Activated B cell treated with CpG ODN at 0.5 μM for 24 hours (primary cell): ENCODE measurements at places on chromosomes 5 and 9.
A peak's percentile ranks its signal among the peaks of the same experiment; 100 is the strongest.

DNA sequence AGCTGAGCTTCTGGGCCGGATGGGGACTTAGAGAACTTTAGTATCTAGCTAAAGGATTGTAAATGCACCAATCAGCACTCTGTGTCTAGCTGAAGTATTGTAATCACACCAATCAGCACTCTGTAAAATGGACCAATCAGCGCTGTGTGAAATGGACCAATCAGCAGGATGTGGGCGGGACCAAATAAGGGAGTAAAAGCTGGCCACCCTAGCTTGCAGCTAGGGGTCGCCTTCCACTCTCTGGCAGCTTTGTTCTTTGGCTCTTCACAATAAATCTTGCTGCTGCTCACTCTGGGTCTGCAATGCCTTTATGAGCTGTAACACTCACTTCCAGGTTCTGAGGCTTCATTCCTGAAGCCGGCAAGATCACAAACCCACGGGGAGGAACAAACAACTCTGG, 354.0 kb downstream of the PRR16 start:
- DNase-seq: no peak
- H3K36me3 ChIP-seq: no peaks in the 10 kb centered on the region
- no peak overlapping the region for H3K27ac ChIP-seq
- H3K4me1 ChIP-seq: no peaks in the 10 kb centered on the region

- DNase-seq: no peak
- peaks cover 10% of the 10 kb centered on the region for H3K36me3 ChIP-seq
- H3K27me3 ChIP-seq: no peaks in the 10 kb centered on the region
- no peak overlapping the region for H3K4me3 ChIP-seq
Observed at GRCh38 chr9:112437406-112437805, 49.2 kb upstream of the KIAA1958 start.

DNA sequence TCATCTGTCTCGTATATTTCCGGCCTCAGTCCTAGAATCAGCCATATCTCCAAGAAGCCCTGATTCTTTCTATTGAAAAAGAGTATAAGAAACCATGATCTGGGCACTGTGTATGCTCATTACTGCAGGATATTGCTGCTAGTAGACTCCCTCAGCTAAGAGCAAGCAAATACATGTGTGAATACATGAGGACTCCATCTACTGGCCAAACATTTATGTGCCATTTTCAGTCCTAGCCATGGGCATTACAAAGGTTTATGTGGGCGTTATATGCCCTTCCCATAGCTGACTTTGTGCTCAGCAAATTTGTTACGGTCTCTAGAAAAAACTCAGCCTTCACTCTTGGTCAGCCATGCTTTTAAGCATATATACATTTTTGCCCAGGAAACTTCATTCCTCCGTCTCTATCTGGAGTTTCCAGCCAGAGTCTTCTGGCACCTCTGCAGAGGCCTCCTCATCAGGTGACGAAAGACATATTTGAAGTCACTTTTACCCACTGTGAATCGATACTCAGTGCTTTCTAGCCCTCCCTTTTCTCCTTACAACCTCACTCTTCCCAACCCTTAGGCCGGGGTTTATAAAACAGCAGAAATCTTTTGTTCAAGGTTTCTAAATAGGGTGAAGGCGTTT, 1495.6 kb upstream of the CDH6 start:
- no peak overlapping the region for H3K4me3 ChIP-seq
- no peaks in the 10 kb centered on the region for H3K27me3 ChIP-seq
- H3K36me3 ChIP-seq: no peaks in the 10 kb centered on the region
- no peak for DNase-seq
- no peak overlapping the region for H3K27ac ChIP-seq

DNA sequence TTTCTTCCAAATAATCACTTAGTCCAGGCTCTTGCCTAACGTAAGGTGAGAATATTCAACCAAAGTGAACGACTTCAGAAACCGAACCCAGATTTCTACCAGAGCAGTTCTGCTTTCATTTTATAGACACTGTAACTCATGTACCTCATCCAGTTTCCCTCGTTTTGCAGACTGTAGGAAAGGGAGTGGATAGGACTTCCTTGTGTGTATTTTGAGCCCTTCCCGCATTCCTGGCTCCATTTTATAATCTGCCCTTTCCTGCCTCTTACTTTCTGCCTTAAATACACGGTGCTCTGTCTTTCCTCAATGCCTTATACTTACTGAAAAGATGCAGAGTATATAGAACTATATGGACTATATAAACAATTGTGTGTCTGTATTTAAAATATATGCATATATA, 20.8 kb downstream of the MINAR2 start:
- H3K4me3 ChIP-seq: no peak overlapping the region
- no peak overlapping the region for H3K27ac ChIP-seq
- no peaks in the 10 kb centered on the region for H3K36me3 ChIP-seq
- peaks cover 2% of the 10 kb centered on the region for H3K4me1 ChIP-seq
- peaks cover 2% of the 10 kb centered on the region for H3K27me3 ChIP-seq
- DNase-seq: no peak

- no peaks in the 10 kb centered on the region for H3K36me3 ChIP-seq
- no peak for DNase-seq
- H3K4me3 ChIP-seq: no peak overlapping the region
- H3K27me3 ChIP-seq: no peaks in the 10 kb centered on the region
- no peak overlapping the region for H3K27ac ChIP-seq
Observed at GRCh38 chr5:45110399-45110798, 301.7 kb downstream of the MRPS30 start.

DNA sequence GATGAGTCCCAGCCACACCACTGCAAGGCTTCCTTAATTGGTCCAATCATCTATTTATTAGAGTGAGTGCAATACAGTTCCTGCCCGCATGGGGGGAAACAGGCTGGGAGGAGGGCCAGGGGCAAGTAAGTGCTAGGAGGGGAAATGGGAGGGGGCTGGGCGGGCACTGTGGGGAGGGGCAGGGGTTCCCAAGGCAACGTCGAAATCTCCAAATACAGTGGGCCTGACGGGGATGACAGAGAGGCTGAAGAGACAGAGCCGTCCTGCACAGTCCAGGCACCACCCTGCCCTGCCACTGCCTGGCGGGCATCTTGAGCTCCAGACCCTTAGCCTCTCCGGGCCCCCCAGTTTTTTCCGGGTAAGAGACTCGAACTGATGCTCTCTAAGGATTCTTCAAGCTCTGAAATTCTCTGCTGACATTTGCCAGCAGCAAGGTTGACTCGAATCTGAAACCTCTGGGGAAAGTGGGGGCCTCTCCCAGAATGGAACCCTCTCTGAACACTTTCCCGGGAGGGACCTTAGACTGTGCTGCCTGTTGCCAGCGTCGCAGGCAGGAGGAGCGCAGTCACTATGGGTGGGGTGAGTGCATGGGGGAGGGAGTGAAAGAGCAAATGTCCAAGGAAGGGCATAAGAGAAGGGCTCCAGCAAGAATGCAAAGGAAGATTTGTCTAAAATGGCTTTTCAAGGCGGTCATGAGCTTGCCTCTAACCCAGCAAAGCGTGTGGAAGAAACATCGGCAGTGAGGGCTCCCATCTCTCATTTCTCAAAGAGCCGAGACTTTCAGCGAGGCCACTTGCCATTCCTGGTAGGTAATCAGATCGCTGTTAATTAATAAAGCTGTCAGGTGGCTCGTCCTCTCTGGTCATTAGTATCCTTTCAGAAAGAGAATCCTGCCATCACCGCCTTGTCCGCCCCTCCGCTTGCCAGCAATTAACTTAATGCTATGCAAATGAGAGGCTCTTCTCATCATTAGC, 99.0 kb downstream of the GTF3C4 start:
- H3K27me3 ChIP-seq: no peaks in the 10 kb centered on the region
- peaks cover 8% of the 10 kb centered on the region for H3K36me3 ChIP-seq
- peak overlapping the region; percentile 100 for H3K4me3 ChIP-seq
- peaks cover 22% of the 10 kb centered on the region for H3K4me1 ChIP-seq
- peak; percentile 50 for DNase-seq
- H3K27ac ChIP-seq: peak overlapping the region; percentile 98

DNA sequence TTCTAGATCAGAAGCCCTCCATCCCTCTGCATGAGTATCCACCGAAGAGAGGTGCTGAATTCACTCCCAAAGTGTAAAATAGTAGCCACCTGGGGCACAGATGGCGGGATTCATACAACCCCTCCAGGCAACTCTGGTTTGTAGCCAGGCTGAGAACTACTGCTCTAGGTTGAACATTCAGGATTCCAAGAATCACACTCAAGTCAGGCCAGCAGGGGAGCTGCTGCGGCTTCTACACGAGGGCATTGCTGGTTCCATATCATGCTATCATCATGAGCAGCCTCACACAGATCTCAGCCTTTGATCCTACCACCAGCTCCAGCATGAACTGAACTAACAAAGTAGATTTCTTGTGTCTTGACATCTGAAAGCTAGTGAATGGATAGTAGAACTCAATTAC, 367.9 kb downstream of the DIRAS2 start:
- H3K27ac ChIP-seq: no peak overlapping the region
- DNase-seq: no peak
- no peak overlapping the region for H3K4me3 ChIP-seq
- no peaks in the 10 kb centered on the region for H3K36me3 ChIP-seq

- peaks cover 30% of the 10 kb centered on the region for H3K36me3 ChIP-seq
- no peak for DNase-seq
- H3K4me1 ChIP-seq: peaks cover 49% of the 10 kb centered on the region
- H3K27me3 ChIP-seq: no peaks in the 10 kb centered on the region
- peak overlapping the region; percentile 42 for H3K4me3 ChIP-seq
Observed at GRCh38 chr9:123225995-123226394, 42.4 kb downstream of the STRBP start.

DNA sequence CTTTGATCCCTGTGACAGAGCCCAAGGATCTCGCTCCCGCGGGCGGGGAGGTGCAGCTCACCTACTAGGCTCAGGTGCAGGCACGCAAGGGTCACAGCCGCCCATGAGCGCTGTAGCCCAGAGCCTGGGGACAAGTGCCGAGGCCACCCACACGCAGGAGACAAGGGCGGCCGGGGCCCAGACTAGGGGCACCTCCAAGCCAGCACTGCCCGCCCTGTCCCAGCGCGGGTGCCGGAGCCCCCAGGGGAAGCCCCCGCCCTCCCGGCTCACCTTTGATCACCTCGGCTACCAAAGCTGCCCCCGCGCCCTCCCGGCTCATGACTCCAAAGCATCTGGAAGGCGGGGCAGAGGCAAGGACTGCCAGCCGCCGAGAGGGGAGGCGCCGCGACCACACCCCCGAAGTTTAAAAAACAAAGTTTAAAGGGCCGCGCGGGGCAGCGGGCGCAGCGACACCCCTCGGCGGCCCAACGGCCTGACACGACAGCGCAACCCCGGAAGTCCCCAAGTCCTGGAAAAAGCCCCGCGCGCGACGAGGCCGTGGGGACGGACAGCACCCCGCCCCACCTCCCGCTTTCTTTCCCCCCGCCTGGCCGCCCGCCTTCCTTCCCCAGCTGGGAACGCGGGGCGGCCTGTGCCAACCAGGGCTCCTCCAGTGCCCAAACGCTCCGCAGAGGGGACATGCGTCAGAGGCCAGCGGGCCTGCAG, 53.0 kb downstream of the CDC14B start:
- peak; percentile 71 for DNase-seq
- H3K4me1 ChIP-seq: peaks cover 17% of the 10 kb centered on the region
- peaks cover 3% of the 10 kb centered on the region for H3K27me3 ChIP-seq
- peaks cover 1% of the 10 kb centered on the region for H3K36me3 ChIP-seq

GRCh38 chr5:67077296-67077695, 119.3 kb downstream of the CD180 start:
- H3K36me3 ChIP-seq: no peaks in the 10 kb centered on the region
- no peak overlapping the region for H3K27ac ChIP-seq
- no peak for DNase-seq
- H3K4me3 ChIP-seq: no peak overlapping the region
- no peaks in the 10 kb centered on the region for H3K27me3 ChIP-seq

- DNase-seq: no peak
- peaks cover 66% of the 10 kb centered on the region for H3K36me3 ChIP-seq
- no peak overlapping the region for H3K4me3 ChIP-seq
Observed at GRCh38 chr9:122325124-122325523, 45.7 kb upstream of the PTGS1 start.

DNA sequence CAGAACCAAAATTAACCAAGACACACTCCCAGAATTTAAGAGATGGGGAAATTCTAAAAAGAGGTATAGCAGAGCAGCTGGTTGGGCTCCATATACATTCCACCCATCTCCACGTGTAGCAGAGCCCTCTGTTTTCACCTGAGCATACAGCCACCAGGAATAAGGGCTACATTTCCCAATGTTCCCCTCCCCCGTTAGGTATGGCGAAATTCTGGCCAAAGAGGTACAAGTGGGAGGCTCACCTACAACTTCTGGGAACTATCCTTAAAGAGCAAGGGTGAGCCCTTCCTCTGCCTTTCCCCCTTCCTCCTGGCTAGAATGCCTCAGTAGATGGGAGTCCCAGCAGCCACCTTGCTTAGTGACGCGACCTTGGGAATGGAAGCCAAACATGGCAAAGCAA, 5.3 kb upstream of the SAP30L start:
- H3K4me3 ChIP-seq: no peak overlapping the region
- H3K27me3 ChIP-seq: no peaks in the 10 kb centered on the region
- H3K27ac ChIP-seq: no peak overlapping the region
- DNase-seq: no peak
- H3K36me3 ChIP-seq: peaks cover 68% of the 10 kb centered on the region

GRCh38 chr9:131593091-131593820, 47.9 kb downstream of the PRRT1B start:
- peak overlapping the region; percentile 25 for H3K27ac ChIP-seq
- peaks cover 20% of the 10 kb centered on the region for H3K4me1 ChIP-seq
- H3K4me3 ChIP-seq: no peak overlapping the region
- no peak for DNase-seq
- H3K36me3 ChIP-seq: peaks cover 93% of the 10 kb centered on the region

GRCh38 chr5:164346785-164347630, 841.6 kb downstream of the MAT2B start:
- H3K36me3 ChIP-seq: no peaks in the 10 kb centered on the region
- H3K27me3 ChIP-seq: peaks cover 2% of the 10 kb centered on the region
- no peak overlapping the region for H3K27ac ChIP-seq
- H3K4me1 ChIP-seq: no peaks in the 10 kb centered on the region
- DNase-seq: no peak
- no peak overlapping the region for H3K4me3 ChIP-seq

- H3K36me3 ChIP-seq: no peaks in the 10 kb centered on the region
- no peak overlapping the region for H3K4me3 ChIP-seq
- H3K27me3 ChIP-seq: no peaks in the 10 kb centered on the region
- DNase-seq: no peak
- H3K27ac ChIP-seq: no peak overlapping the region
Observed at GRCh38 chr9:71824257-71824656, 55.9 kb upstream of the CEMIP2 start.

- H3K27ac ChIP-seq: no peak overlapping the region
- H3K36me3 ChIP-seq: no peaks in the 10 kb centered on the region
- no peaks in the 10 kb centered on the region for H3K27me3 ChIP-seq
- DNase-seq: no peak
- no peak overlapping the region for H3K4me3 ChIP-seq
Observed at GRCh38 chr9:75998096-75998780, 107.8 kb downstream of the PCSK5 start.

- no peaks in the 10 kb centered on the region for H3K27me3 ChIP-seq
- H3K36me3 ChIP-seq: peaks cover 76% of the 10 kb centered on the region
- peak overlapping the region; percentile 80 for H3K4me3 ChIP-seq
- peaks cover 54% of the 10 kb centered on the region for H3K4me1 ChIP-seq
Observed at GRCh38 chr5:96896806-96897205, 20.5 kb downstream of the ERAP2 start.
